ENCODE measurements at places on chromosomes 16 and 17.

DNA sequence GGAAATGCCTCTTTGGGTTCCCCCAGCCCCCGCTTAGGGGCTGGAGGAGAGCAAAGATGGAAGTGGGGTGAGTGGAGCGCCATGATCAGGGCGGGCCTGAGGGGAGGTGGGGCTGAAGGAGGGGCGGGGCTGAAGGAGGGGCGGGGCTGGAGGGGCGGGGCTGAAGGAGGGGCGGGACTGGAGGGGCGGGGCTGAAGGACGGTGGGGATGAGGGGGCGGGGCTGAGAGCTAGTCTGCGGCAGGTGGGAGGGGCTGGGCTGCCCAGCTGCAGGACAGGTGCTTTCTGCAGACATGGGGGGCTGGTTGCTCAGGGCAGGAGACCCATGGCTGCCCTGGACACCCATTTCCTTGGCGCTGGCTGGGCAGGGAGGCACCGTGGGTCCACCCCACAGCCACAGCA lies 39.1 kb upstream of the PABPN1L start:
- no peak for DNase-seq

DNA sequence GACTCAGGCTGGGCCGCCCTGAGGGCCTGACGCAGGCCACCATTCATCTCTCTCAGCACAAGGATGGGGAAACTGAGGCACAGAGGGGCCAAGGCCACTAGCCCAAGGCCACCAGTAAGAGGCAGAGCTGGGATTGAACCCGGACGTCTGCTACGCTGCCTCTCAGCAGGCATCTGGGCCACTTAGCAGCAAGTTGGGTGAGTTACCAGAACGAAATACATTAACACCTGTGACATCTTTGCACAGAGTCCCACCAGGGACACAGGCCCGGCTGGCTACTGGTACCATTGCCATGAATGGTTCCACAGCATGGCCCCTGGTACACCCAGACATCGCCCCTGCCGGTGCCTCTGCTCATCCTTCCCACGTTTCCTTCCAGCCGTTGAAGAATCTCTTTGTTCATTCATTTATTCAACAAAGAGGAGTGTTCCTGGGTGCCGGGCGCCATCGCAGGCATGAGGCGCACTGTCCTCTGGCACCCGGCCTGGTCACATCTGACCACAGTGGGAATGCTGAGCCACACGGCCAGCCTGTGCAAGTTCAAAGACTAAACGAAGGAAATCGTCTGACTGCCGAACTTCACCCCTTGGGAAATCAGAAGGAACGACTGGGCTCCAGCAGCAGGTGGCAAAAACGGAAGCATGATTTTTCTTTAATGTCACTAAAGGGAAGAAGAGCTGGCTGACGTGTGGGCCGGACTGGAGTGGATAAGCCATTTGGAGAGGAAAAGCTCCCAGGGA lies 7.4 kb upstream of the ZNF469 start:
- DNase-seq, result no peak

DNA sequence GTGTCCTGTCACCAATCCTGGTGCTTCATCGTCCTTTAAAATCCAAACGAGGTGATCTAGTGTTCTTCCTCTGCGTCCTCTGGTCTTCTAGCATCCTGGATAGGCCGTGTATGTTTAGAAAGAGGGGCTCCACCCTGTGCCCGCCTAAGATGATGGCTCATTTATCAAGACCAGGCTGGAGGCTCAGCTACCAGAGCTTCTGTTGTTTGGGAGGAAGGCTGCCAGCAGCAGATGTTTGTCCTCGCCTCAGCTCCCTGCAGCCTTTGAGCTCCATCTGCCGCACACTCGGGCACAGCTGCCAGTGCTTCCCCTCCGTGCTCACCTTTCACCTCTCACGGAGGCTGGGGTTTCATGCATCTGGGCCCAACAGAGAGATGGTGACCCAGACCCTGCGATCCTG lies 954.7 kb upstream of the RBFOX1 start:
- DNase-seq, result no peak

- no peak for DNase-seq
Observed at GRCh38 chr17:60554377-60554788, 28.3 kb upstream of the APPBP2 start.

GRCh38 chr17:75738218-75738802 lies 17.1 kb downstream of the ITGB4 start:
- no peak for DNase-seq

DNA sequence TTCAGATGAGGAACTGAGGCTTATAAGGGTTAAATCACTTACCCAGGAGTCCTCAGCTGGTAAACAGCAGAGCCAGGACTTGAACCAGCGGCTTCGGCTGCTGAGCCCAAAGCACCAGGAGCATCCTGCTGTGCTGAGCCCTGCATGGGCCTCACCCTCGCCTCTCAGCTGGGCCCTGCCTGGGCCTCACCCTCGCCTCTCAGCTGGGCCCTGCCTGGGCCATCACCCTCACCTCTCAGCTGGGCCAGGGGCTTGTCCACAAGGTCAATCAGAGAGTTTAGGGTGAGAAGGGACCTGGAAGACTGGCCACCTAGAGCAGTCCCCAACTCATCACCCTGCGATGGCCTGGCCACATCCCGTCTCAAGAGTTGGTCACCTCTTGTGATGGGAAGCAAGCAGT lies 4.2 kb downstream of the STAC2 start:
- no peak for DNase-seq

DNA sequence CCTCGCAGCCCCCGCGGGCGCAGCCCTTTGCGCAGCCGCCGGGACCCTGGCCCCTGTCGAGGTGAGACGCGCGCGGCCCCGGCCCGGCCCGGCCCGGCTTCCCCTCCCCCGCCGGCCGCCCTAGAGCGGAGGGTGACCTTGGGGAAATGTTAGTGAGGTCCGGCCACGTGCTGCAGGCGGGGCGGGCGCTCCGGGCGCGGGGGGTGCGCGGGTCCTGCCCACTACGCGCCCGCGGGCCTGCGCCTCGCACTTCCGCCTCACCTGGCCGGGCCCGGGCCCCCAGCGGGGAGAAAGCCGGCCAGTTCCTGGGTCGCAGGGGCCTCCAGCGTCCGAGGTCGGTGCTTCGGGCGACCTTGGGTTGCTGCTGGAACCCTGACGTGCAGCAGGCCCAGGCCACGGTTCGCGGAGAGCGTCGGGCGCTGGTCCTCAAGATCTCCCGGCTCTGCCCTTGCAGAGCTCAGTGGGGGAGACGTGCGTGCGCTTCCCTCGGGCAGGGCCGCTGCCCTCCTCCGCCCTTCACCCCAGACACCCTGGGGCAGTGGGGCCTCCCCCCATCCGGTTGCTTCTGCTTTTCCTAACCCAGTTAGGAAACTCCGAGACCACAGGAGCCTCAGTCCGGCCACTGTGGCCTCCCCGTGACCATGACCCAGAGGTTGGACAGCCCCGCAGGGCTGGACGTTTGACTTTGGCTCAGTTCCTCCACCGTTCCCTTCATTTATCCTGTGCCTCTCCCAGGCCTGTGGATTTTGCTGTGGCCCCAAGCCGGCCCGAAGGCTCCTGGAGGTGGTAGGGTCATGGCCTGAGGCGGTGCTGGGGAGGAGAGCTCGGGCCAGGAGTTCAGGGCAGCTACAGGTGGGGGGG lies 791 bp downstream of the MCRIP2 start:
- peak; percentile 77 for DNase-seq
